ENCODE measurements at places on chromosomes 2 and 18.
A peak's percentile ranks its signal among the peaks of the same experiment; 100 is the strongest.

DNA sequence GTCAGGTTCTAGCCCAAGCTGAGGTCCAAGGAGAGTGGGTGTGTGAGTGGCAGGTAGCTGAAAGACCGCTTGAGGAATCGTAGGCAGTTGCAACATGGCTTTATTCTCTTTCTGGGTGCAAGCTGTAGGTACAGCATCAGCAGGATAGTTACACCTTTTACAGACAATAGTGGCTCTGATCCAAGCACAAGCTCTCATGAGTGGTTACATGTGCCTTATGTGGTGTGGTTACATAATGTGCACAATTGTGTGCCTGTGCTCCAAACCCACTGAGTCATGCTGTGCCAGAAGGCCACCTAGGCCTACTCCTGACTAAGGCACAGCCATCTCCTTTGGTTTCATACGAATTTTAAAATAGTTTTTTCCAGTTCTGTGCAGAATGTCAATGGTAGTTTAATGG is 227.6 kb downstream of the SATB2 start:
- DNase-seq, result no peak

DNA sequence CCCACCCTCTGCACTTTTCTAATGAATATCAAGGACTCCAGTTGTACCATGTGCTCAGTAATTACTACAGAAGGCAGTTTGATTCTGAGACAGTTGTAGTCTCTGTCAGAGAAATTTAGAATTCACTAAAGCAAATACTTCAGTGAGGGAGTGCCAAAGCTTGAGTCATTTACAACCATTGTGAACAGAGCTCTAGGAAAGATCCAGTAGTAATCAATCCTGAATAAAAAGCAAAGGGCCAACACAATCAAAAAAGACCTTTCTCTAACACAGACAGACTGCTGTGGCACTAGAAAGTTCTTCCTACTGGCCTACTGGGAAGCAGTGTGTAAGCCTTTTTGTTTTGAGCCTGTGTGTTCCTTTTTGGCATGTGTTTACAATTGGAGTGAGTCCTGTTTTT is 135.6 kb upstream of the UNC80 start:
- DNase-seq, result no peak

DNA sequence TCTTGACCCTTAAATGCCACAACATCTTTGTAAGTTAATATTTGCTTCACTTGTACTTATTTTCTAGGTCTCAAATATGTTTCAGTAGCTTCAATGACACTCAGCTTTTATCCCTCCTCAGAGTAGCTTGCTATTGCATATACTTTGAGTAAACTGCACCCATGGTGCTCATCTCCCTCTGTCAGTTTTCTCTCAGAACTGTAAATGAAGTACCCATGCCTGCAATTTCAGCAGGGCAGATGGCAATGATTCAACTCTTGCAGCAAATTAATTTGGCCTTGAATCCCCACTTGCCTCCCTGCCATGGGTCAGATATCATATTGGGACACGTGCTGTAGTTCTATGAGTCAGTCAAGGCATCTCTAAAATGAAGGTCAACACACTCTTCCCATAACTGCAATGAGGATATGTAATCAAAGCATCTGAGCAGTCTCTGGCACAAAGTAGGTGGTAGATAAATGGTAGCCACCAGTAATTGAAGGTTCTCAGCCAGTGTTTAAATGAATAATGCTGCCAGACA is 225.8 kb downstream of the PIEZO2 start:
- peak; percentile 19 for DNase-seq

DNA sequence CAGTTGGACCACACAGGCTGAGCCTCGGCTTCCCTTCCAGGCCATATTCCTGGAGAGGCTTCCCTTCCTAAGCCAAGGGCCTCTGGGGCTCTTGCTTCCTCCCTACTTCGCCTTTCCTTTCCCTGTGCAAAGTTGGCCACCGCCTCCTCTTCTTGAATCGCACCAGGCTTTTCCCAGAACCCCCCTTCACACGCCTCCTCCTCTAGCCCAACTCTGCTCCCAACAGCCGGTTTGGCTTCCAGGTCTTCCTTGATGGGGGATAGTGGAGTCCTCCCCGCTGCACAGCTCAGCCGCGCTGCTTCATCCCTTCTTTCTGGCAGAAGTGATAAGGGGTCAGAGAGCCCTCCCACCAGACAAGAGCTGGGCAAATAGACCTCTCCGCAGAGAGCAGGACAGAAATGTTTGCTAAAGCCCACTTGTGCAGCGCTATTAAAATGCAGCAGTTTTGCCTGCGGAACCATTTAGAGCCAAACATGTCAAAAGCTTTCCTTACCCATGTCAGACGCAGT is 56.4 kb downstream of the SNORC start:
- DNase-seq, result no peak

DNA sequence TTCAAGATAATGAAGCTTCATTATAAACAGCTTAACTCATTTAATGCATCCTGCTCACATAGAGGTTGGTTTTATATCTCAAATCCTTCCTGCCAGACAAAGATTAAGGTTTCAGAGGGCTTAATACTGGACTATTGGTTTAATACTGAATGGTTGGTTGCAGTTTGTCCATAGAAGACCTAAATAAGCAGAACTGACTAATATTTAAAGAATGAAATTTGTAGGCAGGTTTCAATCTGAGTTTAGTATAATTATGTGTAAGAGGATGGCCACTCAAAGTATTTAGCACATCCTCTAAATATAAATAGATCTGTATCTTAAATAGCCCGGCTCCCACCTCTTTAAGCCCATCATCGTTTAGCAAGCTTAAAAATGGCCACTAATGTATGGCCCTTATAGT is 92.5 kb downstream of the EPB41L5 start:
- DNase-seq, result no peak

DNA sequence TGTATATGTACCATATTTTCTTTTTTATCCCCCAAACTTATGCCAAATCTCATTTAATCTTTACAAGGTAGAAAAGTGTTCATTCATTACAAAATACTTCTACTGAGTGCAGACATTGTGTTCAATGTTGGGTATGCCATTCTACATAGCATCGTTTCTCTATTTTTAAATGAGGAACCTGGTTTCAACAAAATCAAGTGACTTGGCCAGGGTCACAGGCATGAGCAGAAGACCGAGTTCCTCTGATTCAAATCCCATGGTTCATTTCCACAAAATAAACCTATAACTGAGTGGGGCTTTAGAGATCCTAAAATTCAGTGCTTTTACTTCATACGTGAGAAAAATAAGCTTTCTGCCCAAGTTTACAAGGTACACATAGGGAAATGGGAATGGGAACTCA is 81.4 kb upstream of the RASGRP3 start:
- no peak for DNase-seq

- DNase-seq, result no peak
Observed at GRCh38 chr18:55453186-55453585, 134.8 kb downstream of the TCF4 start.

GRCh38 chr2:138059487-138060300 is 95.4 kb downstream of the HNMT start:
- peak; percentile 10 for DNase-seq

GRCh38 chr18:378079-378478 is 110.2 kb upstream of the THOC1 start:
- DNase-seq, result no peak

GRCh38 chr2:27489118-27489497 is 435 bp downstream of the IFT172 start:
- peak; percentile 14 for DNase-seq

- no peak for DNase-seq
Observed at GRCh38 chr2:89767572-89768435, 1076.3 kb downstream of the RPIA start.

Data from fibroblast of upper back skin (primary cell).